Immature natural killer cell (primary cell): ENCODE measurements at places on chromosomes 1 and 21.
A peak's percentile ranks its signal among the peaks of the same experiment; 100 is the strongest.

DNA sequence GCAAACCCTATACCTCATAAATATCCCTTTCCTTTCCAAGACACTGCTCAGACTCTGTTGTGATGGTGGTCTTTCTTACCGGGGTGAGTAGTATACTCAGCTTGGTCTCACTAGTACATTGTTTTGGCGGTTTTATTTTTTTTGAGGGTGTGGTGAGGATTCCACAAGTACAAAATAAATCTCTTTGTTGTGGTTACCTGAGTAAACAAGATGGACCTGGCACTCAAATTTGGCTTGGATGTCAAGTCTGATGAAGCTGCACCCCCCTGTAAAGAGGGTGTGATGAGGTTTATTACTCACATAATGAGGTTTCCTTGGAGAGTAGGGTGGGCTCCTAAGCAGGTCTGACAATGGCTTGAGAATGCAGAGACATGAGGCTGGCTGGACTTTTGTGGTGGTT, 68.2 kb upstream of the KCNJ6 start:
- DNase-seq = no peak

DNA sequence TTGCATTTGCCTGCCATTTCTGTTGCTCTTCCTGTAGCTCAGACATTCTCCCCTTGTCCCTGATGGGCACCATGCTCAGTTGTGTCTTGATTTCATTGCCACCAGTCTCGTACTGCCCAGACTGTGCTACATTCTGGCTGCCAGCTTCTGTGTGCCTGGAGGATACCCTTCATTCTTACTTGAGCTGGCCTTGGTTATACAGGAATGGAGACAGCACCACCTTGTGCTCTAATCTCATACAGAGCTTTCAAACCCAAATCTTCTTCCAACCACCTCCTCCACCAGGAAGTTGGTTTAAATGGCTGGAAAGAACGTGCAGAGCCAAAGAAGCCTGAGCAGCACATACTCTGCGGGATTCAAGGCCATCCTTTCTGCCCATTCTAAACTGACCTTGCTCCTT, 165.3 kb downstream of the SLC35F3 start:
- no peak for DNase-seq

- no peak for DNase-seq
These were observed 72.0 kb upstream of the ATF3 start for GRCh38 chr1:212536586-212536985.

GRCh38 chr1:36279110-36279788, 26.9 kb upstream of the SH3D21 start:
- no peak for DNase-seq

GRCh38 chr1:119531606-119532323, 24.8 kb downstream of the HSD3B1 start:
- no peak for DNase-seq

DNA sequence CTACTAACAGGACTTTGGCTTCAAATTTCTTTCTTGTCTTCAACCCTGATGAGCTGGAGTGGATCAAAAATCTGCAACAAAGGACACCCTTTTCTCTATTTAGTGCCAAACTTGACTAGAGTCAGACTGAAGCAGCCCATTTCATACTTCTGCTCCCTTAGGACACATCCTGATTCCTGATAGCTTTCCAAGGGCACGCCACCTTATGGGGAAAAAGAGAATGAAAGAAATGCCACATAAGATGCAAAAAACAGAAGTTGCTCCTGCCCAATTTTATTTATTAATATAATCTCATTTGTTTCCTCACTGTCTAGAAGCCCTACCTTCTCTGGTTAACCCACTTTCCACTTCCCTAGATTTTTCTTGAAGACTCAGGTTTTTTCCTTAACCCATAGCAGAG, 72.7 kb upstream of the NBPF4 start:
- DNase-seq = no peak

DNA sequence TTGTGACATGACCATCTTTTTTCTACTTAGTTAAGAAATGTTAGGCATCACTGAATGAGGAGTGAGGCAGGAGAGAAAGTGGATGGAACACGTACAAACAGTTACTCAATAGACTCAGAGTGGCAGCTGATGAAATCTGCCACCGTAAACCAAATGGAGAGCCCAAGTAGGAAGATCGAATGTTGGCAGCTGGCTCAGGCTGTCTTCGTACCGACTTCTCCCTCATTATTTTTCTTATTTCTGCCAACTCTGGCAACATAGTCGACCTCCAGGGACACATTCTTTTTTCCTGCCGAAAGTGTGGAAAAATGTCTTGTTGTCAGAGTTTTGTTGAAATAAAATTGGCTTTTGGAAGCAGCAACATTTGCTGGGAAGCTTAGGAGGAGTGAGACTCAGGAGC, 143.3 kb downstream of the GREM2 start:
- no peak for DNase-seq

- DNase-seq = no peak
These were observed 139.2 kb downstream of the TM2D1 start for GRCh38 chr1:61585714-61586113.

GRCh38 chr1:95229037-95229436, 5.0 kb upstream of the RWDD3 start:
- no peak for DNase-seq

DNA sequence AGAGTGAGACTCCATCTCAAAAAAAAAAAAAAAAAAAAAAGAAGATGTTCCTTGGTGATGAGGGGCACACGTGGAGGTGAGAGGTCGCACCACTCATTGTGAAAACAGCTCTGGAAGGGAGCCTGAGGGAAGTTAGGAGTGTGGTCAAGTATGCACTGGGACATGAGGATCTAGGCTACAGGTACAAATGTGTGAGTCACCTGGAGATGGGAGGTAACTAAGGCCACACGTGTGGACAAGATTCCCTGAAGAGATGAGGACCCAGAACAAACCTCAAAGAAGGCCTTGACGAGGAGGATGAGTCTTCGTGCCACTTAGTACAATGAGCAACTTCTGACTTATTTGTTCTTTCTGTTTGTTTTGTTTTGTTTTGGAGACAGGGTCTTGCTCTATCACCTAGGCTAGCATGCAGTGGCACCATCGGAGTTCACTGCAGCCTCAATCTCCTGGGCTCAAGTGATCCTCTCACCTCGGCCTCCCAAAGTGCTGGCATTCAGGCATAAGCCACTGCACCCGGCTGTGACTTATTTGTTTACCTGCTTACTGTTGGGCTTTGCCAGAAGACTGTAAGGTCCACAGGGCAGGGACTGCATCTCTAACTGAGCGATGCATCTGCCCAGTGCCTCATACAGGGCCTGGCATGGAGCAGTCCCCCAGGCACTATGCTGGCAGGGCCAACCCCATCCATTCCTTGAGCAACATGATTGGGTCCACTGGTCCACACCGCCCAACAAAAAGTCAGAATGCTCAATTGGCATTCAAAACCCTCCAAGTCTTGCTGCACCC, 6.4 kb downstream of the ASAP3 start:
- no peak for DNase-seq

DNA sequence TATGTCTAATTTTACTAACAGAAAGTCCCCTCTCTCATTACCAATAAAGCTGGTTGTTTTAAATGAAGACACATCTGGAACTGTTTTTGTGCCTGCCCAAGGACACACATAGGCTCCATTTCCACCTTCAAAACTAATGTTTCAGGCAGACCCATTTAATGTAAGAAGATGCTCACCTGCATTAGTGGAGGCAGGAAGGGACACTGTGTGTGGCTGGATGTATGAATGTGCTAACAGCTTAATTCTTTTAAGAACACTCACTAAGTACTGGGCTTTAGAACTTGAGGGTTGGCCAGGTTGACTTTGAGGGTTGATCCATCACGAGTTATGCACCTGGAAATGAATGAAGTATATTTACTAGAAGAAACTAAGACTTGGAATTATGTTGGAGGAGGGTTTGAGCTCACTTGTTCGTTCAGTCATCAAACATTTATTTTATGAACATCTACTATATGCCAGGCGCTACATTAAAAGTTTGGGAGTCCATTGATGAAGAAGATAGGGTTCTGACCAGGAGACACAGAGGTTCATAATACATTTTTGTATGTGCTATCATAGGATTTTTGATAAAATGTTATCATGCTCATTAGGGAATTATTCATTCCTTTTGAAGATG, 5.4 kb downstream of the JUN start:
- no peak for DNase-seq

DNA sequence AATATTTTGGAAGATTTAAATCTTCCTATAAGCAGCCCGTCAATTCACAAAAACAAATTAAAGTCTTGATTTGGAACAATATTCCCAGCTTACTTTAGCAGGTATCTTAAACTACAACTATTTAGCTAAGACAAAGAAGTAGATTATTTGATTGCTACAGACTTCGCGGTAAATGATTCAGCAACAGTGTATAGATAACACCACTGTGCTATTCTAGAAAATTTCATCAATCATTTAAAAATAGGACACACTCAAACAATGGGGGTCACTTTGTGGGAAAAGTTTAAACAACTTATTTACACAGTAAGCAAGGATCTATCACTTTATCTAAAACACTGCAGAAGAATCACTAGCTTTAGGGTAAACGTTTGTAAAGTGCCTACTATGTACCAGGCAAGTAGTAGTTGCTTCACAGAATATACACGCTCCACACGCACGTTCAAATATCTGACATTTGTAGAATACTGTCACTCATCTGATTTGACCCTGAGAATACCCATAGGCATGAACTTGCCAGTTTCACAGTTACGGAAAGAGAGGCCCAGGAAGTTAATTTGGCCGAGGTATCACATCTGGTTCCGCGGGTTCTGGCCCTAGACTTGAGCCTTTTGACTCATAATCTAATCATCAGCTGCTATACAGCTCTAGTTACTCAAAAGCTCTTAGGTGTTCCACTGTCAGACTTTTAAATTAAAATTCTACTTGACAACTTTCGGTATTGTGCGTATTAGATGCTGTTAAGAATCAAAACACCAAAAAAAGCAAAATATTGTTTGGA, 876 bp downstream of the DENND2C start:
- no peak for DNase-seq

DNA sequence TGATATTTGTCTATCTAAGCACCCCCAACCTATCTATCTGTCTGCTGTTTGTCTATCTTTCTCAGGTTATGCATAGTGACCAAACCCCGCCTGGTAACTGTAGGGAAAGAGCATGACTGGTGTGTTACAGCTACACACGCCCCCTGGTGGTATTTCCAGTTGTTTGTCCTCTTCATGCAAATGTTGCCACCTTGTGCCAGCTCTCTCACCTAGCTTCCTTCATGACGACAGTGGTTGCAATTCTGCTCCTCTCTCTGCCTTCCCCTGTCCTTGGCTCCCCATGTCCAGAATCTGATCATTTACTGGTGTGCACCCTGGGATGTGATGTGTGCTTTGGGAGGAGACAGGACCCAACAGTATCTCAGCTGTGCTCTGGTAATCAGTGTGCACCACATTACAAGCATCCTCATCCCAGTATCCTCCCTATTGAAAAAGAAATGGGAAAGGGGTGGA, 8.1 kb upstream of the INKA2 start:
- DNase-seq = peak; percentile 45
